ENCODE measurements at places on chromosomes 13 and 19.

DNA sequence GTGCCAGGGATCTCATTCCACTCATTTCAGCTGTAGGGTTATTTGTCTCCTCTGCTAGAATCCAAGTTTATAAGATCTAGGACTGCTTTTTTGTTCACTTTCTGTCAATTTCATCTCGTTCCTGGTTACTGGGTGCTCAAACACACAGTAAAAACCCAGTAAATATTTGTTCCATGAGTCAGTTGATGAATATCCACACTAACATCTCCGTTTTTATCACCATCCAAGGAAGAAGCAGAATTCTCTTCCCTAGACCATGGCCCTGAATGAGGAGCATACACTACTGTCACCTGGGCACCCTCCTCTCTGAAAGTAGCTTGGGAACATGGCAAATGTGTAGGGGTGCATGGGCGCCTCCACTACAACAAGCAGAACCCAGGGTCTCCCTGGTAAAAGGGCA lies 390.8 kb downstream of the FOXO1 start:
- no peak for DNase-seq

DNA sequence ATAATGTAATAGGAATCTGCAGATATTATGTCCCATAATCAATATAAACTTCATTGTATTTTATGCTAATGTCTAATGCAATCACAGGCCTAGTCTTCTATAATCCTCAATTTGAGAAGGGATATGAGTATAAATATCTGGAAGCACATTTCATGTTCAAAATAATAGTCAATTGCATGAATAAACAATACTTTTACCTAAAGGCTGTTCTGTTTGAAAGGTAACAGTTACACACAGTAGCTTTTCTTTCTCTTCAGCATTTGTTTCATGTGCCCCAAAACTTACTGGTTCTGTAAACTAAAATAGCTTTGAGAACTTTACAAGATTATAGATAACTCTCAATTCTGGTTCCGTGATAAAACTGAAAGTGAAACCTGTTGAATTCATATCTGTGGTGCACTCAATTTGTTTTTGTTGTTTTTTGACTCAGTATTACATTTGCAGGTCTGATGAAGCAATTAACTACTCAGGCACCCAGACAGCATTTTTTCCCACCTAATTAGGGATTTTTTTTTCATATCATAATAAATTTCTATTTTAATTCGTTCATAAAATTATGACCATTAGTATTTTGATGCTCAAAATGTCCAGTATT lies 1193.8 kb downstream of the SLITRK1 start:
- no peak for DNase-seq

- no peak for DNase-seq
Measured at GRCh38 chr19:38496603-38497487, 63.4 kb downstream of the RYR1 start.

DNA sequence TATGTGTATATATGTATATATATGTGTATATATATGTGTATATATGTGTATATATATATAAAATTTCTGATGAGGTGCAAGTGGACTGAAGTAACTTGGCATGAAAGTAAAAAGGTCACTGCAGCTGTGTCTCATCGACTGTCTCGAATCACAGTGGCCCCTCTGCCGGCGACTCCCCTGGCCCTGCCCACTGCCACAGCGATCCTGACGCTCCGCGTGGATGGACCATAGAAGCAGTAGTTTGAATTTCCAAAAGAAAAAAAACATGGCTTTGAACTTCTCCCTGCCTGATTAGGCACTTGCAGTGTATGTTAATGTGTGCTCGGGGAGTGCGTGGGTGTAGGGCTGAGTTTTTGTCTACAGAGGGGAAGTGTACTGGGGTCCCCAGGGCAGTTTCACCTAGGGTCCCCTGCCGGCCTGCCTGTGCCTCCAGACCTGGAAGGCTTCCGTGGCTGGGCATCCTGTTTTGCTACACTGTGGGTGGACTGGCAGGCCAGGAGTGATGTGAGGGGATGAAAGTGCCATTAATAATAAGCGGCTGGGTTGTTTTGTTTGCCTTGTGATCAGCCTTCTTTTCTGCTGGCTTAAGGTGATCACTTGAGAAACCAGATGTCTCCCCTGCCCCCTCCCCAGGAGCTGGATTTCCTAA lies 10.8 kb downstream of the ZIC5 start:
- no peak for DNase-seq

DNA sequence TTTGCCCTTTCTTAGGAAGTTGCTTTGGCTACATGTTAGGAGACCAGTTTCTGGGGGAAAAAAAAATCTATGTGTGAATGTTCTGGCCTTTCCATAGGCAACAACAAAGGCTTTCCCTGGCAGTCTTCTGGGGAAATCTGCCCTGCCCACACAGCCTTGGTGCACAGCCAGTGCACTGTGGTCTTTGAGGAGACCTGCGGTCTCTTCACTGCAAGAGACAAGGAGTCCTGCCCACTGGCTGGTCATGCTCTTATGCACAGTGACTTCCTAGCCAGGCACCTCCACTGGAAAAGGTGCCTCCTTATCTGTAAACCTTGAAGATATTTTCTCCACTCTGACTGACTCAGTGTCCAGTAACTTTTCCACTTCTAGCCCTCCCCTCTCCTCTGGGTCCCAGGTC lies 155.1 kb downstream of the SUCLA2 start:
- DNase-seq, result no peak

GRCh38 chr19:11125994-11126685 lies 29.4 kb downstream of the SPC24 start:
- DNase-seq, result peak; percentile 82

DNA sequence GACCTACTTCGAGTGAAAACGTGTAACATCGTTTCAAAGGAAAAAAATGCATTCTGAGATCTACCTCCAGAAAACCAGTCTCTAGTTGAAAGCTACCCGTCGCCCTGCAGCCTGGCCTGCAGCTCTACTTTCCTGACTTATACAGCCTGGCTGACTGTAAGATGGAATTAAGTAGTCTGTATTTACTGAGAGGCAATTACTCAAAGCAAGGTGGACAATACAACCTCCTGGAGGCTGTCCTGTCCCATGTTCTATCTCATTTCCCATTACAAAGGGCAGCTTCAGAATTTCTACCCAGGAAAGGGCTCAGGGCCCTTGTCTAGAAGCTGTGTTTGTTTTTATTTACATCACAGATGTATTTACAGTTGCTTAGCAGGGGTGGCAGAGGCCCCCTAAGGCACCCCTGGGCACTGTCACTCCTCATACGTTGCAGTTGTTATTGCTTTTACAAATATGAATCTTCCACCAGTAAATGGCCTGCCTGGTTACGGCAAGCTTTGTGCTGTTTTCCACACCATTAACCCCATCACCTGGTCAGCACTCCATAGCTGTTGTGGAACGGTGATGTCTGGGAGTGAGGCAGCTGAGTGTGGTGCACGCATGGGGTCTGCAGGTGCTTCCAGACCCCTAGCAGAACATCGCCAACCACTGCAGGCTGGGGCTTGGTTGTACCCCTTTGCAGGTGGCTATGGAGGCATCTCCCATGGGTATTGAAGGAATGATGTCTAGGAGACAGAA lies 46.3 kb upstream of the MTIF3 start:
- DNase-seq, result peak; percentile 14

GRCh38 chr13:101785858-101786257 lies 333.4 kb downstream of the ITGBL1 start:
- DNase-seq, result peak; percentile 14

DNA sequence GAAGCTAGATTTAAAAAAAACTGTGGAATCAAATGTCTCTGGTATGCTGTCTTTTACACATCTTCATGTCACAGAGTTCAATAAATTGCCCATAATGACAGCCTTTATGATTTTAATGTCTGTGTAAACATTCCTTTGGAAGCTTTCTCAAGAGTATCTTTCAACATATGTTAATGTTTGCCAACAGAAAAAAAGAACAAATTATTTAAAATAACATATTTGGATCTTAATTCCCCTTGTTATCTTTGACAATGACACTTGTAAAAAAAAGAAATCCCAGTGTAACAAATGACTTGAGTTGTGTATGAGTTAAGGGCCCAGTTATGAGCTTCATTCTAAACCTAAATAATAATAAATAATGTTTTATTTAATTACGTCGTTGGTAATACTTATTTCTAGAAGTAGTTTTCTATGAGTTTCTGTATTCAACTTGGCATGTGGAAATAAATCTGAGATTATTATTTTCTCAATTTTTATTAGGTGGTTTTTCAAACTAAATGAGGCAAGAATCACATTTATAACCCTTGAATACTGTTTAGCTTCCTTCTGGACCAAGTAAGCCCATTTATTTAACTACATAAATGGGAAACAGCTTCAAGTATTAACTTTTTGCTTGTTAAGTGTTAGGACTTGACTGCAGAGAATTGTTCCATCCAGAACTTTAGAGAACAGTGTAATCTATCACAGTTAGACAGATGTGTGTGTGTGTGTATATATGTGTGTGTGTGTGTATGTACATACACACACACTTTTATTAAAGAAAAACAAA lies 182.1 kb downstream of the POSTN start:
- DNase-seq, result no peak

Data from nephron progenitor cell (in vitro differentiated cells).